Activated CD4-positive, CD25-positive, alpha-beta regulatory T cell treated with anti-CD3 and anti-CD28 coated beads, Interleukin-2, amount 50 U/mL, for 24 hours (primary cell): ENCODE measurements at places on chromosomes 5 and 9.

DNA sequence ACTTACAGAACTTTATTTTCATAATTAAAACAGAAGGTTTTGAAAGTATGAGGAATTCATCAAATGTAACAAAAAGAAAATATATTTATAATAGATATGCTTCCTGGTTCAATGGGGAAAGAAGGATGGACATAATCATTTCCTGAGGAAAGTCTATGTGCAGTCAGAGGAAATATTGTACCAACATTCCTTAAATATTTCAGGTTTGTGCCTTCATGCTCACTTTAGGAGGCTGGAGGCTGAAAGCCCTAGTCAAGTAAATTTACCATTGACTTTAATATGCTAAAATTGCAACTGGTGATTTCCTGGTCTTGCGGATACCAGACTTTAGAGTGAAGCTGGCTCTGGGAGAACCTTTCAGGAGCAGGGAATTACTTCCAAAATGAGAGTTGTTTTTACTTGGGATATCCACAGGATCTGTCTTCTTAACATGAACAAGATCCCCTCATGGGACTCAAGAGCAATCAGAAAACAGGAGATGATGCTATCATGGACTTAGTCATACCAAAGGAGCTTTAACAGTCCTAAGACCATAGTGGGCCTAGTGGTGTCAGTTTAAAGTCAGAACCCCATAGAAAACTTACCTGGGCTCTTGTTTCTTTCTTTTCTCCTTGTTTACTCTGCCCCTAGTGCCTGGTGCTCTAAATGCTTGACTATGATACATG is 762.8 kb upstream of the GRAMD2B start:
- no peak for ATAC-seq

DNA sequence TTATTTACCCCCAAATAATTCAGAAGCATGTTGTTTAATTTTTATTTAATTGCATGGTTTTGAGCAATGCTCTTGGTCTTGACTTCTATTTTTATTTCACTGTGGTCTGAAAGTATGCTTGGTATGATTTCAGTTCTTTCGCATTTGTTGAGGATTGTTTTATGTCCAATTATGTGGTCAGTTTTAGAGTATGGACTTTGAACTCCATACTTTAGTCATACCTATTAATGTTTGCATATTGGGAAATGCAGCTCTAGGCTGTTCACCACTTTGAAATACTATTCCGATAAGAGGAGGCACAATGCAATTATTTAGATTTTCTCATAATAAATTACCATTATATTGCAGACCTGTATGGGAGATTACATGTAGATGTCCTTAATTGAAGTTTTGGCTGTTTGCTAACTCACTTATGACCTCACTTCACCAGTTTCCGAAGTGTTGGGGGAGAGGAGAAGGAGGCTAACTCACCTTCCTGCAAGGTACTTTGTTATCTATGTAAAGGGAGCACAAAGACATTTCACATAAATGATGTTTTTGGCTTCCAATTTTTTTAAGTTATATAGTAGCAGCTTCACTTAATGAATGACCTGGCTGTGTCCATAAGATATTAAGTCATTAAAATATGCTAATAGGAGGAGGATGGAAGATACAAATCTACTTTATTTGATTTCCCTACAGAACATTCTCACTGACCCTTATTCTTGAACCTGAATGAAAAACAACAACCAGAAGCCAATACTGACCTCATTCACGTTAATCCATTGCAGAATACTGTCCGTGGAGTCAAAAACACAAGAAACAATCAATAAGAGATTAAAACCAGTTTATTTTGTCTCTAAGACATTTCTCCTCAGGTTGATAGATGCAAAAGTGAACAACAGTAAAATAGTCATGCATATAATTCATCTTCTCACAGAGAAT is 970.3 kb upstream of the ARRDC3 start:
- ATAC-seq: no peak

DNA sequence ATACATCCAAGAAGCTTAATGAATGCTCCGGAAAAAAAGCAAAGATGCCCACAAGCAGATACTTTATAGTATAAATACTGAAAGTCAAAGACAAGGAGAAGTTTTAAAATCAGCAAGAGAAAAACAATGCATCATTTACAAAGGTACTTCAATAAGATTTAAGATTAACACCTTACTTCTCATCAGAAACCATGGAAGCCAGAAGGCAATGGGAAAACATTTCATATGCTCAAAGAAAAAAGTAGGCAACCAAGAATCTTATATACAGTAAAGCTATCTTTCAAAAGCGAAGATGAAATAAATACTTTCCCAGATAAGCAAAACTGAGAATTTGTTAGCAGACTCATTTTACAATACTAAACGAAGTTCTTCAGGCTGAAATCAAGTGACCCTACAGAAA is 51.1 kb downstream of the ABHD17B start:
- no peak for ATAC-seq

GRCh38 chr5:90747175-90747574 is 188.6 kb downstream of the ADGRV1 start:
- no peak for ATAC-seq

DNA sequence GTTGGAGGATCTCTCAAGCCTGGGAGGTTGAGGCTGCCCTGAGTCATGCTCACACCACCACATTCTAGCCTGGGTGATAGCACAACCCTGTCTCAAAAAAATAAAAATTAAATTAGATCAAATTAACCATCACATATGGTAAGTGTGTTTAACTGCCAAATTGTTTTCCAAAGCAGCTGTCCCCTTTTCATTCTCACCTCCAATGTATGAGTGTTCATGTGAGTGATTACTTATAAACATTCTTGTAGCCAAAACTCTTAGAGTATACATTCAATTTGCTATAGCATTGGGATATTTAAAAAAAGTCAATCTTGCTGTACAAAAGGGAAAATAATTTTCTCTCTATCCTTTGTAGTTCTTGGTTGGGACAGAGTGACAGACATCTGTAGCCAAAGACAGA is 53.4 kb upstream of the SNAPC3 start:
- ATAC-seq: no peak

- ATAC-seq: no peak
Observed at GRCh38 chr9:16315720-16316119, 554.8 kb downstream of the BNC2 start.

- no peak for ATAC-seq
Observed at GRCh38 chr5:145764325-145764724, 70.8 kb downstream of the PRELID2 start.

DNA sequence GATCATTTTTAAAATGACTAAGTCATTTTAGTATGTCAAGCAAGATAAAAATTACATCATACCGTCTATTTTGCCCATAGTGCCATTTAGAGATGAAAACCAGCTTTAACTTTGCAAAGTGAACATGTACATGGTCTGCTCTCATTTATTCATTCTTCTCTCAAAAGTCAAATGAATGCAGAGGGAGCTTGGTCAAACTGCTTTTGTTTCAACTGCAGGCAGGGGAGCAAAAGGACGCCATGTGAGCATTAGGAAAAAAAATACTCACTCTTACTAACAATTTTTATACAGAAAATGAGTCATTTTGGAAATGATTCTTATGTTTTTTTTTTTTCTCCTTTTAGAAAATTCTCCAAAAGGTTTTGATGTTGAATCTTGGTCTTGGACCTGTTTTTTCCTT is 15.7 kb downstream of the SCGB3A1 start:
- ATAC-seq: no peak

- ATAC-seq: no peak
Observed at GRCh38 chr5:136205061-136205702, 12.2 kb upstream of the SMIM32 start.

- no peak for ATAC-seq
Observed at GRCh38 chr9:121690316-121690715, 38.9 kb downstream of the DAB2IP start.

DNA sequence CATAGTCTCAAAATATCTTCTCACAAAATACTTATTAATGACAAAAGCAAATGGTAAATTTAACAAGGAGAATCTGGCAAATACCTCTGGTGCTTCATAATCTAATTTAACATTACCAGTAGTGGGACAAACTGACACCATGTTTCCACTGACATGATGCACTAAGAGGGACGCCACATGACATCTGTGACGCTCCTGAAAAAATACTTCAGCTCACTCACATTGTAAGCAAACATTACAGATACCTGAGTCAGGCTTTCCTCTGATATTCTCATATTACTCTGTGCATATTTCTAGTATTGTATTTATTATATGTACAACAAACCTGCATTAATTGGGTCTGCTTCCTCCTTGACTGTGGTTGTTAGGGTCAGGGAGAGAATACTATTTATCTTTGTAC is 56.7 kb upstream of the OSMR start:
- no peak for ATAC-seq

DNA sequence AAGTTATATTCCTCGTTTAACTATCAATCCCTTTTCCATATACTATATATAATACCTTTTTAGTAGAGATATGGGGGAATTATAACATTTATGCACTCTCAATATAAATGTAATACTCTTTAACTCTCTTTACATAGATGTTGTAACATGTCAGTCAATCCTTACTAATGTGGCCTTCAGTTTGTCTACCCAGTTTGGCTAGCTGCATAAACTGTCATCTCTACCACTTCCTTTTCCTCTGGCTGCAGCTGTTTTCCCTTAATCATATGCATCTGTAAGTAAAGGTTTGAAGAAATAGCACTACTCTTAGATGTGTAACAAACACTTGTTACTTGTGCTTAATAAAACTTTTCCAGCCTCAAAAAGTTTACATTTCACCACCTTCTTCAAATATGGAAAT is 13.4 kb downstream of the ABHD17B start:
- peak; percentile 72 for ATAC-seq

DNA sequence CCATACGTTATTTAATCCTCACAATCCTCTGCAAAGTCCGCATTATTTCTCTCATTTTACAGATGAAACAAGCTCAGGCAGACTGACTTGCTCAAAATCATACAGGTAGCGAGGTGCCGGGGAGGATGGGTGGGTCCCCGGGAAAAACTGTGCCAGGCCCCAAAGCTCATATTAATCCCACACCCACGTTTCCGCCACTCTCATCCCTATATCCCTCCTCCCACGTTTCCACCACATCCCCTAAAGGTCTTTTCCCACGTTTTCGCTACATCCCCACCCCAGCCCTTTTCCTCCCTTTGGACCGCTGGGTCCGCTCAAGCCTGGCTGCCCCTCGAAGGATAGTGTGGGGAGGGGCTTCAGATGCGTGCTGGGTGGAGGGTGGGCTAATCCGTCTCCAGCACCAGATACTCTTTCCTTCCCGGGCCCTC is 434 bp upstream of the FSD1L start:
- no peak for ATAC-seq

DNA sequence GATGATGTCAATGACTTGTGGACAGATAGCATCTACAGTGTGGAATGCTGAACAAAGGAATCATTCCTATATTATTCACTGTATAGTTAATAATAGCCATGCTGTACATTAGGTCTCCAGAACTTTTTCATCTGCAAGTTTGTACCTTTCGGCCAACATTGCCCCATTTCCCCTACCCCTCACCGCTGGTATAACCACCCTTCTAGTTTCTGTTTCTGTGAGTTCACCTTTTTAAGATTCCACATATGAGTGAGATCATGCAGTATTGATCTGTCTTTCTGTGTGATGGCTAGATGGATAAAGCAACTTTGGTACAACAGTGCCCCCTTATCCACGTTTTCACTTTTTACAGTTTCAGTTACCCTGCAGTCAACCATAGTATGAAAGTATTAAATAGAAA is 18.8 kb upstream of the ALDH1B1 start:
- ATAC-seq: no peak

- ATAC-seq: no peak
Observed at GRCh38 chr9:113612828-113613227, 149.3 kb downstream of the RGS3 start.

DNA sequence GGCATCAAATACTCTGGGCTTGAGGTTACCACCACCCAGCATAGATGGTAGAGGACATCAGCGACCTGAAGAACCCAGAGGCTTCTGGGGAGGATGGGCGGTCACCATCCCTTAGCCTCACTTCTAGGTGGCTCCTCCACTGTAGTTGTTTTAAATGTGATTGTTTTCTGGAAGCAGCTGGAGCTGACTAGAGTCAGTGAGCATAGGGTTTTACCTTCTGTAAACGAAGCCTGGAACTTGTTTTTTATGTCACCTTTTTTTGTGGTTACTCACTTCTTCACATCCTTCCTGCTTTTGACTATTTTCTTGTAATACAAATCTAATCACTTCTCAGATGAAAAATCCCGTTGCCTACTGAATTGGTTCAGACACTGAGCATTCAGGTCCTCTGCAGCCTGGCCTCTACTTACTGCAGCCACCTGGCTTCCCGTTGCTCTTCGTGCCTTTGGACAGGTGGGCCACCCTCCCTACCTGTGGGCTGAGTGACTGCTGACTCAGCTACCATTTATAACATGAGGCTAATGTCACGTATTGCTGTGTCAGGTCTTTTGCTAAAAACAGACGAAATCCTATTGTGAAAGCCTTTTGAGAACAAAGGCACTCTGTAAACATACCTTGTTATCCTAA is 167.8 kb downstream of the MAN2A1 start:
- peak; percentile 38 for ATAC-seq

DNA sequence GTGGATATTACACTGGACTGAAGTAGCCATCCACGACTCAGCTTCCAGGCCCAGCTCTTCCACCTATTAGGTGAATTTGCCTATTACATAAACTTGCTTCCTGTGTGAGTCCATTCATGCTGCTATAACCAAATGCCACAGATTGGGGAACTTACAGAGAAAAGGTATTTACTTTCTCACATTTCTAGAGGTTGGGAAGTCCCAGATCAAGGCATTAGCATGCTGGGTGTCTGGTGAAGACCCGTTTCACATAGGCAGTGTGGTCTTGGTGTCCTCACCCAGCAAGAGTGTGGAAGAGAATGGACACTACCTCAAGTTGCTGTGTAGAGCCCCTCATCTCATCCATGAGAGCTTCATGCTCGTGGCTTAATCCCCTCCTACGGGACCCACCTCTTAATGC is 282.6 kb downstream of the IRX1 start:
- no peak for ATAC-seq

DNA sequence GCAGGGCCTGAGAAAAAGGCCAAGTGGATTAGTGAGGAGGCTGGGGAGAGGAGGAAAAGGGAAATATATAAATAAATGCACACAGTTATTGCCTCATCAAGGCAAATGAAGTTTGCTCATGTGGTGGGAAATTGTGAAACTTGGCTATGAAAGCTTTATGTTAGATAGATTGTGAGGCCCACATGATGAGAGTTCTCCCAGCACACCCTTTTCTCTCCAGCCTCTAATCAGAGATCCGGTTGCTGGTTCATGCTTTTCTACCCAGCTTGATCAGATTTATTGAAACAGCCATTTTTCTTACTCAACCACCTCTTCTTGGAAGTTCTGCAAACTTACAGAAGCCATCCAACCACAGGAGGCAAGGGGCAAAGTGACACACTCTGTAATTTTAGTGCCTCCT is 125.8 kb upstream of the KLF4 start:
- ATAC-seq: no peak

GRCh38 chr9:135498381-135499126 is 1.9 kb upstream of the MRPS2 start:
- ATAC-seq: no peak
